ENCODE measurements at places on chromosomes 3 and 15.

- DNase-seq = no peak
These were observed 148.9 kb downstream of the GREM1 start for GRCh38 chr15:32866454-32867312.

GRCh38 chr3:64654013-64654412 lies 33.8 kb downstream of the ADAMTS9 start:
- DNase-seq = no peak

DNA sequence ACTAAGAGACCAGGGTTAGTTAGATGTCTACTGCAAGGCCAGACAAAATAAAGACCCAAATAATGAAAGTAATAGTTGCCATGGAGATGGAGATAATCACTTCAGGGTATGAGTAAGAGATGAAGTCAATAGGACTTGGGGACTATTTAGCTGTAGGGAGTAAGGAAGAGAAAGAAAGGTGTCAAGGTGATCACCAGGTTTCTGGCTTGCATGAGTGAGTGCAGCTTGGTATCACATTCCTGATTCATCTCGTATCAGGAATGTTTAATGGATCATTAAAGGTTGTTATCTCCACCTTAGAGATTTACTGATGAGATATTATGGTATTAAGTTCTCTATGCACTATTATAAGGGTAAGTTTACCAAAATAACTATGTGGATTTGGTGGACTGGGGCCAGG lies 357.4 kb upstream of the ATP11B start:
- no peak for DNase-seq

GRCh38 chr3:100702082-100702979 lies 7.0 kb upstream of the TFG start:
- no peak for DNase-seq

- DNase-seq = no peak
These were observed 60.5 kb downstream of the THBS1 start for GRCh38 chr15:39641191-39641889.

DNA sequence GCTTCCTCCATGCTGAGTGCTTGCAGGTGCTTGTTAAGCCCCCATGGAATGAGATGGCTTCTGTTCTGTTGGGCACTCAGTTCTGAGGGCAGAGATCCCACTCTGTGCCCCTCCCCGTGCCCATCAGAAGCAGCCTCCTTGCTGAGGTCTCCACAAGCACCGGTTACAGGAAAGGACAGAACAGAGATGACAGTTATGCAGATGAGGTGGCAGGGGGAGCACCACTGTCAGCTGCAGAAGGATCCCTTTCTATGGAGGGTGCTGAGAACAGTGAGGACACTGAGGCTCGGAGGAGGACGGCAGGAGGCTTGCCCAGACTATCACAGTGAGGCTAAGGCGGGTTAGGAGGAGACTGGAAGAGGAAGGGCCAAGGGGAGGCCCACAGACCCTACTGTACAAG lies 12.4 kb downstream of the CACNA2D2 start:
- DNase-seq = no peak

DNA sequence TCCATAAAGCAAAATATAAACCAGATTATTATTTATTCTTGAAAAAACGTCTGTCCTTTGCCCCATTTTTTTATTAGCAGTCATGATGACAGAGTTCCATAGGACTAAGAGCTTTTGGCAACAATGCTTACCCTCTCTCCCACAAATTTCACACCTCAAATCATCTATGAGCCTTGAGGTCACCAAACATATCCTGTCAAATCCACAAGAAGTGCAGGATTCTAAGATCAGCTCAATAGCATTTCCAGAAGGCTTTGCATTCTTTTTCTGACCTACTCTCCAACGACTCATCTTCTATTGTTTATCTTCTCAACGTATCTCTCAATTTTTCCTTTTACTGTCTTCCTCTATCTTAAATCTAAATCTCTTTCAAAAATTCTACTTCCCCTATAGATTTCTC lies 619.1 kb upstream of the BCHE start:
- DNase-seq = no peak

- no peak for DNase-seq
These were observed 12.3 kb upstream of the NR1I2 start for GRCh38 chr3:119769394-119770149.

GRCh38 chr15:60345598-60345997 lies 52.2 kb downstream of the ANXA2 start:
- no peak for DNase-seq

GRCh38 chr3:124352149-124352539 lies 360.2 kb upstream of the ROPN1 start:
- DNase-seq = no peak

DNA sequence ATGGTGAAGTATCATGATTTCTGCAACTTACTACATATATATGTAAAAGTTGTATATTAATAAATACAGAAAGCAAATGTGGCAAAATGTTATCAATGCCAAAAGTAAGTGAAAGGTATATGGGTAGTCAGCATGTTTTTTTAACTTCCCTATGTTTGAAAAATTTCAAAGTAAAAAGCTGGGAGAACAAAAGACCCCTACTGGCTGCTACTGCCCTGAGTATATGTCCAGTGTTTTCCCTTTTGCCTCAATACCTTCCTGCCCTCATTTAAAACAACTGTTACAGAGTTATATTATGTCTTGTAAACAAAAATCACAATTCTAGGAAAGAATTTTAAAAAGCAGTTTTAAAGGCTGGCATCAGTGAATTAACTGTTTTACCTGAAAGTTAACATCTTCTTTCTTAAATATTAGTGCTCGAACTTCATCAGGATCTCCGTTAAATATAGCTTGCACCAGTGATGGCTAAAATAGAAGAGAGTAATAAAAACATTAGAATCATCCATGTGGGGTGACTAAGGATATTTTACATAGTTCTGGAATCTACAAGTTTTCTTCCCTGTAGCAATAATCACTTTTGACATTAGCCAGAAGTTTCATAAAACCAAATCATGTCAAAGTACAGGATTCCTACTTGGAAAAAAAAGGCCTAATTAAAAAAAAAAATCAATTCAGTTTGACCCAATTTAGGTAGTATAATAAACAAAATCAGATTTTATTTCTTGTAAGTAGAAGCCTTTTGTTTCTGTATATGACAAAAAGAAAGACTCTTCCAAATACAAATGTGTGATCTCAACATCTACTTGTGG lies 2.7 kb downstream of the ANKRD28 start:
- DNase-seq = no peak

DNA sequence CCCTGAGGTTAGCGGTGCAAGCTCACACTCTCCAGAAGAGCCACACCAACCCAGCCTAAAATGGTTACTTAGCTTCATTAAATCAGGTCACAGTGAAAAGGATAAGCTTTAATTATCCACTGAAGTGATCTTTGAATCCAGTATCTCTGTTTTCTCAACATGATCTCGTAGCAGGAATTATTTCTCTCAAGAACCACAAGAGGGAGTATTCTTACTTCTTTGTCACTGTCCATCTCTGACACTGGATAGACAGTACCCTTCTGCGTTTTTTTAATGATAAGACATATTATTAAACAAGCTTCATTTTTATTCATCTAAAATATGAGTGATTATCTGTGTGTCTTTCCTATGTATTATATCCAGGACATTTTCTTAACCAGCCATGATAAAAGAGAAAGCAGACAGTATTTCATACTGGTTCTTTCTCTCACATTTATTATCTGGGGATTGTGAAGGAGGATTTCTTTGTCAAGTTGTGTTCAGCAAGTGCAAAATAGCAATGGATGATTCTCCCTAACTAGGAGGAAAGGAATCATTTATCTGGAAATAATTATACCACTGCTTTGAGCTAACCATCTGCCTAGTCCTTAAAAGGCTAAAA lies 105.4 kb upstream of the CCDC54 start:
- peak; percentile 26 for DNase-seq

Measured in germinal center (tissue), 1 donor.